ENCODE measurements at places on chromosomes 4 and X.

- no peak for DNase-seq
These were observed 45.5 kb downstream of the CLNK start for GRCh38 chr4:10639100-10639499.

DNA sequence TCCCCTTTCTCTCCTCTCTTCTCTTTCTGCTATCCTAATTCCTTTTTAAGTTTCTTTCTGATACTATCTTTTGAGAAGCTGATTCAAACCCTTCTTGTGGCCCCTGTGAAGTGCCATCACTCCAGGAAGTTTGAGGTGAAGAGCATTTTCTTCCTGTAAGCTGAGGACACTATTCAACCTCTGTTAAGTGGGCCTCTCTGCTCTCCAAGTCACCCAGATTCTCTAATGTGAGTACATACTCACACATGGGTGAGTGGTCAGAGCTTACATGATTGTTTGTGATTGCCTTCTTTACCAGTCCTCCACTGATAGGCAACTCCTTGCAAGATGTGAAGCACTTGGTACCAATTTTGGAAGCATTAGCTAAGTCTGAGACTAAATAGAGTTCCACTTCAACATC lies 18.4 kb upstream of the SMIM10L2A start:
- no peak for DNase-seq

- DNase-seq, result no peak
These were observed 247.6 kb downstream of the DCLK2 start for GRCh38 chr4:150325872-150326271.

- DNase-seq, result no peak
These were observed 7.3 kb downstream of the RPS4X start for GRCh38 chrX:72269671-72270251.

DNA sequence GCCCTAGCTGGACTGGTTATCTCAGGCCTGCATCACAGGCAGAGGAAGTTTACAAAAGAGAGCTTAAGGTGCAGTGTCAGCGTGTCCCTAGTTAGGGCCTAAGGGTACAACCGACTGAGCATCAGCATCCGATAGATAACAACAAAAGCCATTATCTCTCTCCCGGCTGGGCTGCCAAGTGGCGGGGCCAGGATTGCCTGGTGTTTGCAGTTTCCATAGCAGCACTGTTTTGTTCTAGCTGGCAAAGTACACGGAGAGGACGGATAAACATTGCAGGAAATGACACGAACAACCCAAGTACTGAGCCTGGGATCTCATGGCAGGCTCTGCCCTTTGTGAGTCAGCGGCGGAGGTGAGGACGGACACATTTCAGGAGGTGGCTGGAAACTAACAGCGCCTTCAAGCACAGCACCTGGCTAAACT lies 104.7 kb upstream of the NOCT start:
- peak; percentile 65 for DNase-seq

DNA sequence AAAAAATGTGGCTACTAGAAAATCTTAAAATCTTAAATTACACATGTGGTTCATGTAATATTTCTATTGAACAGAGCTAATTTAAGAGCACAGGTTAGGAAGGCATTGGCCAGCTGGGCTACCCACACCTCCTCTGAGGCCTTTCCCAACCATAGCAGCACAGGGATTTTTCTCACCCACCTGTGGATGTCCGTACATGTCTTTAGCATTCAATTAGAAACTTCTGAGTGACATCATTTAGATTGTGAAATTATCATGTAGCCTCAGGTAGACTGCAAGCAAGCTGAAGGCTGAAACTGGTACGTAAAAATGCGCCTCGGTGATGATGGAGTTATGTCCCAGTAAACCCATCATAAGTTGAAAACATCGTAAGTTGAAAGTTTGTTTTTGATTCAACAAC lies 31.2 kb downstream of the SCARB2 start:
- no peak for DNase-seq

DNA sequence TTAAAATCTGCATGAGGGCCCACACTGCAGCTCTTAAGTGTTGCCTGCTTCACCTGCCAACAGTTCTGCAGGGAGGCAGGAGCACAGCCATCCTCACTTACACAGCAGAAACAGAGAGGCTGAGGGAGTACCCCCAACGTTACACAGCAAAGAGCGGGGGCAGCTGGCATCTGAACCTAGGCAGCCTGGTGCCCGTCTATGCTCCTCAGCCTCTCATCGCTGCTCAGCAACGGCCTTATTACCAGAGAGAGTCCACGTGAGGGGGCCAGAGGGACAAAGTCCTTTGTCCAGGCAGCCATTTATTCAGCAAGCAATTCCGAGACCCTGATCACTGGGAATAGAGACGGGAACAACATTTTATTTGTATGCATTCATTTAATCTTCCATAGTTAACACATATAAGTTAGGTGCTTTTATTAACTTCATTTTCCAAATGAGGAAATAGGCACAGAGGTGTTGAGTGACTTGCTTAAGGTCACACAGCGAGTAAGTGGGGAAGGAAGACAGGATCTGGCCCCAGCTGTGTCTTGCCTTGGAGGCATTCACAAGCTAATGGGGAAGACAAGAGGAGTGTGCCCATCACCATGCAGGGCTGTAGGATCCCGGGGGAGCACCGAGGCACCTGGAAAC lies 52.2 kb upstream of the SORCS2 start:
- DNase-seq, result no peak

- no peak for DNase-seq
These were observed 1819.2 kb upstream of the ADGRL3 start for GRCh38 chr4:59380841-59381366.

DNA sequence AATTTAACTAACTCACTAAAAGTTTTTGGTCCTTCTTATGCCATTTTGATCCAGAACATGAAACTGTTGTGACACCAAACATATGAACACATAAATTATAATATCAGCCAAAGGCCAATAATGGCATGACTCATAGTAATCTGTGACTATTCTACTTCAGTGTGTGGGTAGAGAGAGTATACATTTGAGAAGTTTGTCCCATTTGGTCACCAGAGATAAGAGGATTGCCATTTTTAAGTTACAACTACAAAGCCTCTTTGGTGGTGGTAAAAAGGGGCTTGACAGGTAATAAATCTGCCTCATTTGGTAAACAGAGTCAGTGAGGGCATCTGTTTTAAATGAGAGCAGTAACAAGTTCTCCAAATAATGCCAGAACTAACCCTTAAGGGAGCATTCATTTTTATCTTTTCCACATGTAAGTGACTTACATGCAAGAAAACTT lies 117.9 kb downstream of the TBC1D19 start:
- no peak for DNase-seq

- DNase-seq, result no peak
These were observed 82.9 kb upstream of the TAB3 start for GRCh38 chrX:30971774-30972603.

GRCh38 chrX:18682979-18683387 lies 11.1 kb upstream of the RS1 start:
- DNase-seq, result no peak

DNA sequence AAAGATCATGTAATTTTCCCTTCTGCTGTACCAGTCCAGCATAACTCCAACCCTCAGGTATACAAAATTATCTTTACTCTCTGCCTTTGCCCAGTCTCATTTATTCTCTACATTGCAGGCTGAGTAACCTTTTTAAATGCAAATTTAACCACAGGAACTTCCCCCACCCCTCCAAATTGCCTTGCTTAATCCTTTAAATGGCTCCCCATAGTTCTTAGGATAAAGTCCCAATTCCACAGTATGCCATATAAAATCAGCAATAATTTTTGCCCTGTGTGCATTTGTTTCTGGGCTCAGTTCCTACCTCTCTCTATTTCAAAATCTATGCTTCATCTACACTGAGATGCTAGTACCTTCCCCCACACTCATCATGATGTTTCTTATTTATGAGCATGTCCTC lies 879.7 kb downstream of the RPA4 start:
- DNase-seq, result no peak

- no peak for DNase-seq
These were observed 11.9 kb downstream of the ENPEP start for GRCh38 chr4:110487873-110488272.

DNA sequence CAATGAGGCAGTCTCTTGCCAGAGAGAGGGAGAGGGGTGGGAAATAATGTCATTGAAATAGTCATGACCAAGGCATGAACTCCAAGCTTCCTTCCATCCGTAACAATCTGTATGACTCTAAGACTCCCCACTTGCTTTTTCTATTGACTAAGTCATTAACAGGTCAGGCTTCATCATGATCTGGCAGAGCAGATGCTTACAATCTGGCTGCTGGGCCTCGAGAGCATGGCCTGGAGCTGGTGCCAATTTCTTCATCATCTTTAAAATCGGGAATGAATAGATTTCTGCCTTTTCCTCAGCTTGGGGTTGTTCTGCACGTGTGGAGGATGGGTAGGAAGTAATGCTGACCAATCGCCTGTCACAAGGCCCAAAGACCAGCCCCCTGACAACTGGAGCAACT lies 280.6 kb upstream of the CLNK start:
- DNase-seq, result no peak

DNA sequence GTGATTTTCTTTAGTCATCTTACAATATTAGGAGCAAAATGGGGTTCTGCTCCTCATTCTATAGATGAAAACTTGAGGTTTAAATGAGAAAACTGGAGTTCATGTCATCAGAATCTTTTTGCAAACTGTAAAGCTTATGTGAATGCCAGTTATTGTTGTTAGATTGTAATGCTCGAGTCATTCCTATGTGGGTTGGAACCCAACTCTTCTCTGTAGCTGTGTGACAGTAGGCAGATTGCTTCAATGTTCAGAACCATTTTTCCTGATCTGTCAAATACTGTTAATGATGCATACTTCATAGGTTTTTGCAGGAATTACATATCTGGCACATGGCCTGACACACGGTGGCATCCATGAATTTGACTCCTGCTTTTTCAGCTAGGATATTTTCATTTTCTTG lies 178.9 kb downstream of the RAPGEF2 start:
- DNase-seq, result no peak

DNA sequence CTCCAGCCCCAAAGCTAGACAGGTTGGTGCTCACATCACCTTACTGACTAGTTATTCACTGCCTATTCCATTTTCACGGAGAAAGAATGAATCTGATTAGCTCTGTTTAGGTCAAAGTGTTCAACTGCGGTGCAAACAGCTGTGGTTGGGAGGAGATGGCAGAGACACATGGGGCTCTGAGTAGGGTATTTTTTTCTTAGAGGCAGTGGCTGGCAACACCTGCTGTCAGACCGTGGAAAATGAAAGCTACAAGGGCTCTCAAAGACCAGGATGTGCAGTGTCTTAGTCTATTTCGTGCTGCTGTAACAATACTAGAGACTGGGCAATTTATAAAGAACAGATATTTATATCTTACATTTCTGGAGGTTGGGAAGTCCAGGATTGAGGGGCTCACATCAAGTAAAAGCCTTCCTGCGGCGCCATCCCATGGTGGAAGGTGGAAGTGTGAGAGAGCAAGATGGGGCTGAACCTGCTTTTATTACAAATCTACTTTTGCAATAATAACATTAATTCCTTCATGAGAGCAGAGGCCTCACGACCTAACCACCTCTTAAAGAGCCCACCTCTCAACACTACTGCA lies 10.6 kb downstream of the NYX start:
- no peak for DNase-seq

- DNase-seq, result peak; percentile 38
These were observed 49.0 kb downstream of the SPANXA2 start for GRCh38 chrX:141638550-141638949.

- DNase-seq, result no peak
These were observed 132.4 kb downstream of the MAGEC1 start for GRCh38 chrX:142036116-142036515.

DNA sequence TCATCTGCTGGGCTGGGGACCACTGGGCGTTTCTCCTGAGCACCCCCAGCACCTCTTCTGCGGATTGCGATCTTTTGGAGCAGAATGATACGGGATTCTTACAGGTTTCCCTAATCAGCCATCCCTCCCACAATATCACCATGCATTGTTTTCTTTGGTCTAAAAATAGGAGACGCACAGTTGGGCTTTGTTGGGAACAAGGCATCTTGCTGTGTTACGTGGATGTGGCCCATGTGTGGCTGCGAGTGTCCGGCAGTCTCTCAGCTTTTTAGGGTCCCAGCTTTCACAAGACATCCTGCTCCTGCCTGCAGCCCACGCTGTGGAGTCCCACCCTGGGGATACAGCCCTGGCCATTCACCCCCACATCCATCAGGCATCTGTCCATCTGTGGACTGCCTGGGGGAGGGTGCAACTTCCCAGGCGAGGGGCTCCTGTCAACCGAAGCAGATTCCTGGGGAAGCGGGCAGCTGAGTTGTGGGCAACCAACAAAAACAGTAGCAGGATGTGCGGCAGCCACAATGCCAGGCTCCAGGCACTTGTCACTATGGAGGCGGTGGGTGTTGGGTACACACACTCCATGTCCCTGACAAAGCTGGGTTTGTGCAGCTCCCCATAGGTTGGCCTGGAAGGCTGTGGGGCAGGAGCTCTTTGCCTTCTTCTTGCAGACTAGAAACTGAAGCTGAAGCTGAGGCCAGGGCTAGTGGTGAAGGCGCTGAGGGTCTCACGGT lies 185.5 kb upstream of the PSAPL1 start:
- DNase-seq, result no peak

DNA sequence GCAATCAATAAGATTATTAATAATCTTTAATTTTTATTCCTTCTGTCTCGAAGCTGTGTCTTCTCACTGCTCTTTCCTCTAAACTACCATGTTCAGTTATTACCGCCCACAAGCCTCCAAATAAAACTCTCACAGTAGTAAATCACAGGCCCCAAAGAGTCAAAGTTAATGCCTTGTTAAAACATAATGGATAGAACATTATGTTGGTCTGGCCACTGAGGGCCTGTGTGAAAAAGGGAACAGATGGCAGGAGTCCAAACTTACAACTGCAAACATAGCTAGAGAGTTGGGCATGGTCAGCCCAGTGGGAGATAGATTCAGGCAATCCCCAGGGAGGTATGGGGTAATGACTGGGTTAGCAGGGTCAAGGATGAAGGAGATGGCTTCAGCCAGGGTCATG lies 84.6 kb upstream of the TNIP3 start:
- no peak for DNase-seq

GRCh38 chrX:26376037-26376708 lies 160.2 kb downstream of the MAGEB5 start:
- DNase-seq, result no peak

GRCh38 chr4:77072195-77072753 lies 3.5 kb downstream of the CCNI start:
- DNase-seq, result peak; percentile 32

DNA sequence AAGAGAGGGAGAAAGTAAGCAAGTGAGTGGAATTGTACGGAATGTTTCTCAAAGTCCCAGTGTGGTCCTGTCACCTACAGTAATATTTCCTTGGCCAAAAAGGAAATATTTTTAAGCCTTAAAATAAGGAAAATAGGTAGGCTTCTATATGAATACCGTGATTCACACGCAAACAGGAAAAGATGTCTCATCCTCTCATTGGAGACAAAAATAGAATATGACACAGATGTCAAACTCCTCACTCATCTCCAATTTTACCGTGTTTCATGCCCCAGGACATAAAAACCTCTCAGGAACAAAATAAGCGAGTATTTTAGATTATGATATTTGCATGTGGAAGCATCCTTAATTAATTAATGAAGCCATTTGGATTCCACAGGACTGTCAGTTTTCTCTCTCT lies 1269.5 kb downstream of the RAPGEF2 start:
- no peak for DNase-seq

- no peak for DNase-seq
These were observed 46.4 kb downstream of the KDR start for GRCh38 chr4:55078987-55079386.

- DNase-seq, result no peak
These were observed 32.4 kb downstream of the CLDN22 start for GRCh38 chr4:183287677-183288076.

GRCh38 chrX:99383786-99384185 lies 1026.3 kb downstream of the PCDH19 start:
- no peak for DNase-seq

- DNase-seq, result no peak
These were observed 53.9 kb upstream of the TET2 start for GRCh38 chr4:105092768-105093167.
